SIG-M5 (cell line): ENCODE measurements at places on chromosomes 7 and 10.

DNA sequence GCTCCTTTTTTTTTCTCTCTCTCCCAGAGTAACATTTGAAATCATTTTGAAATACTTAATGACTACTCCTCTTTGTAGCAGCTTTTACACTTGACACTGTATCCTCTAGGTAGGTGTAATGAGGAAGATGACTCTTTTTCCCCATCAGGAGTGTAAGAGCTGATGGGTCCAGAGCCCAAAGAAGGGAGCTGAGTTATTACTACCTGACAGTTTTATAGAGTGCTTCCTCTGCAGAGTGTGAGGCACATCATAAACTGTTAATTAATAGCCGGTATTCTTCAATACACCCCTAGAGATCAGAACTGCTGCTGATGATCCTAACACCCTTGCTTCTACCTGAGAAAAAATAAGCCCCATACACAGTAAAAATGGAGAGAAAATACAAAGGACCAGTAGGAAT lies 279.8 kb upstream of the SEMA3A start:
- DNase-seq, result no peak

DNA sequence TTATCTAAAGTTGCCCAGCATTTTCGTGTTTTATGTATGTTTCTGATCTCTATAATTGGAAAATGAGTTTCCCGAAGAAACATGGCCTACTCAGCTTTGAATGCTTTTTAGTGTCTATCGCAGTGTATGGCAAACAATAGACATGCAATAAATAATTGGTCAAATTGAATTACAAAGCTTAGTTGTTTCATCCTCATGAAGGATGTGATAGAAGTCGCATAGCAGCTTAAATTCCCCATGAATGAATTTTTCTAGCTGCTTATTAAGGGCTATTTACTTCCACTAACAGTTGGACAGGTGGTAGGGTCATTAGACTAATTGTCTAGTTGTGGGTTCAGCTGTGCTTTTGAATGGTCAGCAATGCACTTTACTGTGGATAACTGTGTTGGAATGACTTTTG lies 467.3 kb upstream of the MBL2 start:
- DNase-seq, result no peak

DNA sequence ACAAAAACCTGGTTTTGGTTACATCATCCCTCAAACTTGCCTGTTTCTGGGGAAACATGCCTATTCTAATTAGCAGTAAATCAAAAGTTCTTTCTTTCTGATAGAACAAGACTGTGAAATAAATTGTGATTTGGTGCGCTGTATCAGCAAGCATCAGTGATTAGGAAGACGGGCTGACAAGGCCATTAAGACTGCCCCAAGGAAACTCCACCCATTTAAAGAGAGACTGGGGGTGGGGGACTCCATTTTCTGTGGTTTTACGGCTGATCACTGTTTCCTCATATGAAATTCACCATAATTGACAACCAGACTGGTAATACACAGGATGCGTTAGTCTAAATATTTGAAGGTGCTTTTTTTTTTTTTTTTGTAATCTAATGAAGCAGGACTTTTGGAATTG lies 68.7 kb downstream of the MBL2 start:
- no peak for DNase-seq

- peak; percentile 39 for DNase-seq
Observed at GRCh38 chr10:69065406-69066361, 22.2 kb upstream of the SRGN start.

DNA sequence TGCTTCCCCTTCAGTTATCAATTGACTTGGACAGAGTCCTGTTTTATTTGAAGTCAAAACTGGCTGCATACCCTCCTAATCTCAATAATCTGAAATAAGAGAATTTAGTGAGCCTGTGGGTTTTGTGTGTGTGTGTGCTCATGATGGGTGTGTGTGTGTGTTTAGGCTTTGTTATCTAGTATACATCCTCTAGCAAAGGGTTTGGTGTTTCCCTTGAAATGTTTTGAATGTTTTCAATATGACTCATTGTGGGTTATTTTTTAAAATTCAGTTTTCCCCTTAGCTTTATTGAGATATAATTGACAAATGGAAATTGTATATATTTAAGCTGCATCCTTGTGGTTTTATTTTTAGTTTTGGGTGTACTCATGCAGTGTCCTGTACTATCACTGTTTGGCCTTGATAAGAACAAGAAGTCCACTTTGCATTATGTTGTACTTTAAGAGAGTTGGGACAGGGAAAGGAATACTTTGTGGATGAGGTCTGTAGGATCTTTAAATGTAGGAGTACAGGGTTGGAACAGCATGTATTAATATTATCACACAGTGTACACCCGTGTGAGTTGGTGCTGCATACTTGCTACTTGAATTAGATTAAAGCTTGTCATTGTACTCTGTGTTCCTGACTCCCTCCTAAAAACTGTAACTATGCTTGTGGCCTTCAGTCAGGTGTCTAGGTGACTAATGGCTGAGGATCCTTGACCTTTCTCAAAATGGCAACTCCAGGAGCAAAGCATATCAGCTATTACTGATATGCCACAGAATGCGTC lies 58.3 kb downstream of the VCL start:
- DNase-seq, result no peak

DNA sequence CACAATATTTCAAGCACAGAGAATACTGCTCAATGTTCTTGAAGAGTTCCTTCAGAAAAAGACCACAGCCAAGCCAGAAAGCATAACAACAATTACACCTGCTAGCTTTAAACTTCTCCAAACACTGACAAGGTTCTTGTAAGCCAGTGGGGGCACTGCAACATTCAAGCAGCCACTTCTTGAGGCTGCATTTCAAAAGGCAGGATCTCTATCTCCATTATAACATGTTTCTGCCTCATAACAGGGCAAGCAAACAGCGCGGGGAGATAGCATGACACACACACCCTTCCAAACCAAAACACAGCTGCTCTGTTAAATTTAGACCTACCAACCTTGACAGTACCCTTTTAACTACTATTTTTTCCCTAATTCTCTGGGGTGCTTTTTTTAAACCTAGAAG lies 30.8 kb downstream of the CHCHD3 start:
- DNase-seq, result no peak

- DNase-seq, result no peak
Observed at GRCh38 chr10:92173996-92174395, 116.9 kb downstream of the CPEB3 start.

- no peak for DNase-seq
Observed at GRCh38 chr10:4217653-4218052, 432.6 kb upstream of the KLF6 start.

DNA sequence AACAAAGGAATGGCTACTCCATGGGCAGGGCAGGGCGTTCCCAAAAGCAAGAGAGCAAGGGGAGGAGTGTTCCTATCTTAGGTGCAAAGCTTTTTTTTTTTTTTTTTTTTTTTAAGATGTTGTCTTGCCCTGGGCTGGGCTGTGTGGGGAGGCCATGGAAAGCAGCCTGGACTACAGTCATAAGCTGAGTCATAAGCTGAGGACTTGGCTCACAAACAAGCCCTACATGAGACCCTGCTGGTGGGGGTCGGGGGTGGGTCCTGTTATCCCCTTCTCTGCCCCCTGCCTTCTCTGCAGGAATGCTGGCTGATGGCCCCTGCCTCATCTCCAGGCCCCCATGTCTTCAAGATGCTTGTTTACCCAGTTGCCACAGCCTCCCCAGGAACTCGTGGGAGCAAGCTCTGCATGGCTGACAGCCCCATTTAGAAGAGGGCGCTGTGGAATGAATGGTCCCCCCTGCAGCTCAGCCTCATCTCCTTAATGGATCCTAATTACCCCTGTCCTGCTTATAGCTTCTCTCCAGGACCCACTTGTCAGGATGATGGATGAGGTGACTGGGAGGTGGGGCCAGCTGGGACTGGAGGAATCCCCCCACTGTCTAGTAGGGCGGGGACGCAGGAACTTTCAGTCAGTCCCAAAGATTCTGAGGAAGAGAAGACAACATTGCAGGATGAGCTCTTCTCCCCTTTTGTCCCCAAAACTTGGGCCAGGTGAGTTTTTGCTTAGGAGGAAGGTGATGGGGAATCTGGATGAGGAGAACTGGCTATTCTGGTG lies 340.8 kb upstream of the PODXL start:
- DNase-seq, result no peak

DNA sequence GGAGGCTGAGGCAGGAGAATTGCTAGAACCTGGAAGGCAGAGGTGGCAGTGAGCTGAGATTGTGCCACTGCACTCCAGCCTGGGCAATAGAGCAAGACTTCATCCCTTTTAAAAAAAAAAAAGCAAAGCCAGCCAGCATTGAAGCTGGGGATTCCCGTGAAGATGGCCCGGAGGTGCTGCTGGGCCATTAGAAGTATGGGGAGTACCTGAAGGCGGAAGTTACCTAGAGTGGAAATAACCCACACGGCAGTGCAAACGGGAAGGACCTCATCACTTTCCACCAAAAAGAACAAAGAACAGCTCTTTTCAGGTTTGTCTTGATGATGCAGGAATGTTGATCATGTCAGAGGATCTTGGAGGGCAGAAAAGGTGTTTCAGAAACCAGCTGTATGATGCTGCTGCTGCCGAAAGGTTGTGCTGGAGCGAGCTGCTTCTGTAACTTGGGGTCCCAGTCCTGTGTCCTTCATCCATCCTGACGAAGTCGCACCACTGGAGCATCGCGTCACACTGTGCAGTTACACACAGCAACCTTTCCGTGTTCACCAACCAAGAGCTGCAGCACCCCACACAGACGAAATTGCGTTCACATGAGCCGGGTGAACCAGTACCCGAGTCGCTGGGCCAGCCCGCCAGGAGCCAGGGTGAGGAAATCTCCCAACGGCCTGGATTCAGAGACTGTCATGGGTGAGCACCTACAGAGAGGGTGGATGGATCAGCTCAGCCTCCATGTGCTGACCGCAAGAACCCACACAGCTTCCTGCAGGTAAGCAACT lies 8.2 kb downstream of the ZFAND2A start:
- DNase-seq, result no peak

DNA sequence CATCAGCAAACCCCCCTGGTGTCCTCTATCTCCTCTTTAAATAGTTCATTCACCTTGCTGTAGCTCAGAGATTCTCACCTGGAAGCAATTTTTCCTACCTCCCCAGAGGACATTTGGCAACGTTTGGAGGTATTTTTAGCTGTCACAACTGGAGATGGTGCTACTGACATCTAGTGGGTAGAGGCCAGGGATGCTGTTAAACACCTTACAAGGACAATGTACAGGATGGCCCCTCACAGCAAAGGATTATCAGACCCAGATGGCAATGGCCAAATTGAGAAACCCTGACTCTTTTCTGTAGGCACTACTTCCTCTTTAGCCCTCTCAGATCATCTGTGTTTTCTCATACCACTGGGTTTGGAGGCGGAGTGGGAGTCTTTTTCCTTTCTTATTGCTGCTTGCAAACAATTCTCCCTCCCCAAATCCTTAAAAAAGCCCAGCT lies 13.2 kb upstream of the TRA2A start:
- peak; percentile 32 for DNase-seq

- peak; percentile 26 for DNase-seq
Observed at GRCh38 chr10:88330174-88330573, 252.9 kb downstream of the RNLS start.

GRCh38 chr10:56599201-56599600 lies 238.1 kb upstream of the ZWINT start:
- DNase-seq, result no peak

DNA sequence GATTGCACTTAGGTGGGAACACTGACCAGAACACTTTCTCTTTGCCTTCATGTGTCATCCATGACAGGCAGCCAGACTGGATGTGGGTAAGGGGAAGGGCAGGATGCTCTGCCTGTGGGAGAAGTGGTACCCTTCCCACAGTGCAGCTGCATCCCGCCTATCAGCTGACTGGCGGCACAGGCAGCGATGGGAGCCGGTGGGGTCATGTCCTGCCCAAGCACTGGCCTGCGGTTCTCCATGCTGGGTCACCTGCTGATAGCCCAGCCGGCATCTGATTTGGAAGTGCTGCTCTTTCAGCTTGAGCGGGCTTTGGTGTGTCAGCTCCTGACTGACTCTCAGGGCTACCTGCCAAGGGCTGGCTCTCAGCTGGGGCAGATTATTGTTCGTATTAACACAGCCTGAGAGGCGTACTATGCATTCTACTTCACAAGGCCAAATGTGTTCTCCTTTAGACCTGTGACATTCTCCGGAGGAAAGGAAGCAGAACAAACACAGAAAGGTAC lies 105.2 kb upstream of the PDLIM1 start:
- no peak for DNase-seq

- no peak for DNase-seq
Observed at GRCh38 chr10:97764519-97764931, 7.3 kb downstream of the SFRP5 start.

- DNase-seq, result no peak
Observed at GRCh38 chr10:103273041-103273441, 3.9 kb upstream of the INA start.

GRCh38 chr10:95920798-95921426 lies 13.1 kb downstream of the CC2D2B start:
- DNase-seq, result no peak

GRCh38 chr10:132335189-132336063 lies 3.4 kb downstream of the LRRC27 start:
- DNase-seq, result no peak

GRCh38 chr10:810351-810846 lies 120.9 kb upstream of the DIP2C start:
- no peak for DNase-seq

DNA sequence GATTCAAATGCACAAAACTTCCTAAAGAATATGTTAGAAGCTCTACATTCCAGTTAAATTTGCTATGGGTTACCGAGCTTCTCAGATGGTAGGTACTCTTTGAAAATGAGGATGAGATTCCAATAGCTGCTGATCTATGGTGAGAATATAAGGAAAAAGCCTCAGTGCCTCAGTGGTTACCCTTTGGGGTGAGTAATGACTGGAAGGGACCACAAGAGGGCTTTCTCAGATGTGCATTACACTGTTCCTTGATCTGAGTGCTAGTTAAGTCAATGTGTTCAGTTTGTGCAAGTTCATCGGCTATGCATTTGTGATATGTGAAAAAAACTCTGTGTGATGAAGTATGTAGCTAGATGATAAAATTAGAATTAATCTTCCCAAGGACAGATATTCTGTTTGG lies 3.5 kb downstream of the NRCAM start:
- no peak for DNase-seq

- no peak for DNase-seq
Observed at GRCh38 chr7:15011289-15011688, 108.7 kb upstream of the DGKB start.

GRCh38 chr7:105245398-105246114 lies 143.2 kb downstream of the SRPK2 start:
- DNase-seq, result no peak

- DNase-seq, result no peak
Observed at GRCh38 chr10:32341596-32341995, 5.4 kb downstream of the EPC1 start.
